ENCODE measurements at places on chromosomes 6 and 20. TPM values are rescaled to one million over a fixed set of nuclear protein-coding genes. Genes with fewer than 3 reads are reported as not detected.

GRCh38 chr20:34472246-34472925 is 43.8 kb upstream of the DYNLRB1 start:
- DNase-seq = no peak

- DNase-seq = no peak
Observed at GRCh38 chr6:167007985-167008384, 8.8 kb downstream of the CEP43 start.

DNA sequence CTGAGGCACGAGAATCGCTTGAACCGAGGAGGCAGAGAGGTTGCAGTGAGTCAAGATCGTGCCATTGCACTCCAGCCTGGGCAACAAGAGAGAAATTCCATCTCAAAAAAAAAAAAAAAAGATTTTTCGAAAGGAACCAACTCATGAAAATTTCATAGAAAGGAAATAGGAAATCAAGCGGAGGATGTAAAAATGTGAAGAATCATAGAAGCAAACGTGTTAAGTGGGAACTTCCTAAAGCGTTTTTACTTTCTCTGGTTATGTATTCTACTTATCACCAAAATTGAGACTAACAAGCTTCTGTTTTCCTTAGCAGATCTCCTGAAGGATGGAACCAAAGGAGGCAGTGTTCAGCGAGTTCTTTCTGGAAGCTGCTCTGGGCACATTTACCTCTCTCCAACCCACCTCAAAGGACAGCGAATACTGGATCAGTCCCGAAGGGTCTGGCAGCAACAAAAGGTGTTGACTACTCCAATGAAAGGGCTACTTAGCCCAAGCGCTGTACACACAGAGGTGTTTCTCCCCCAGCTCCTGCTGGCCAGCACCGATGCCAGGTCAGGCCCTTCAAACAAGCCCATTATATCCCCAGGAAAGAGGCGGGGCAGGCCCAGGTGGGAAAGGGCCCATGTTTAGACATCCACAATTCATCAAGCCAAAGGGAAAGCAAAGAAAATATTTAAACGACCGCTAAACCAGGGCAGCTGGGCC is 327.5 kb upstream of the JARID2 start:
- DNase-seq = no peak

DNA sequence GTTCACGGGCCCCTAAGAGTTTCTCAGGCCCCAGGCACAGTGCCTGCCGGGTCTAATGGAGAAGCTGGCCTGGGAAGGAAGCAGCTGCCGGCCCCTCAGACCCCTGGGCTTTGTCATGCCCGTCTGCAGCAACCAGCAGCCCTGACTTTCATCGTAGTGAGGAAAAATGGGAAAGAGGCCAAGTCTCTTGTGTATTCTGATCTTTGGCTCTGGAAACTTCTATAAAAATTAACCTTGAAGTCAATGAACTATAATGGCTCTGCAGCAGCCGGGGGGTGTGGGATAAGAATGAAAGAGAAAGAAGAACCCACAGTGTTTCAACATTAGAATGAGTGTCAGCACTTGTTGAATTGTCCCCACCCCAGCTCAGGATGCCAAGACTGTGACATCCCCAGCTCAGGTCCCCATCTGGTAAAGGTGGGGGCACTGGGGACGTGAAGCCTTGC is 12.9 kb downstream of the TGM2 start:
- no peak for DNase-seq

GRCh38 chr6:44809258-44809657 is 421.8 kb downstream of the CDC5L start:
- DNase-seq = no peak

Gene CD24
- total RNA-seq = 0.77 TPM

Gene DPM1
- total RNA-seq = 25.6 TPM

Gene ADGRF4
- not detected for total RNA-seq

Gene HLA-A
- total RNA-seq = 2,088 TPM
